ENCODE measurements at places on chromosomes 4 and X.

- DNase-seq, result no peak
These were observed 22.2 kb downstream of the CYBB start for GRCh38 chrX:37802028-37802427.

DNA sequence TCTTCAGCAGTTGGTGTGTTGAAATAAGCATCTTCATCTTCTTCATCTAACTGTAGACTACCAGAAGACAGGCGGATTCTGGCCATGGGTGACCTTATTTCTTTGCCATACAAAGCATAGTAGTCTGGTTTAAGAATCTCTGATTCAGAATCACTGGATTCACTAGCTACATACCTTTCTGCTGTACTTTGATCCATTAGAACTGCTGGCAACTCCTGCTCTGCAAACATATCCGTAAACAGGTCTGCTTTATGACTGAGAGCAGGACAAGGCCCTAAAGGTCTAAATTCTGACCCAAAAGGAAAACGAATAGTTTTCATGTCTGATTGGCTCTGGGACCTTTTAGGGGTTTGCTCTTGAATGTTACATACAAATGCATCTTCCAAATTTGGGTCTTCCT, 49.9 kb downstream of the FRMD7 start:
- DNase-seq, result no peak

DNA sequence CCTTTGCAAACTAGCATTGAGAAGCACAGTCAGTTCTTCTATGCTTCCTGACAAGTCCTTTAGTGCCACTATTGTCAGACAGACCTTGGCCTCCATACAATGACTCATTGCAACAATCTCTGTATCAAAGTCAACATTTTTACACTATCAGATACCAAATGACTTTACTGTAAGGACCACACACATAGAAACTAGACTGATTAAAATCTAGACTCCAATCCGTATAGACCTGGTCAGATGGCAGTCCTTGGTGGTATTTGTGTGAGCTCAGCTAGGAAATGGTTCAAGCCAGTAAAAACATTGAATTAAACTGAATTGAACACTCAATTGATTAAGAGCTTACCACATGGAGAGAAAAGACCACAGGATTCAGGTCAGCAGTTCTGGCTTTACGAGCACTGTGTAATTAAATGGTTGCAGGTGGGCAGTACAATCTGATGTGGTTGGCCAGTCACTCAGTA, 549.8 kb upstream of the LCORL start:
- no peak for DNase-seq

- no peak for DNase-seq
These were observed 56.4 kb downstream of the STARD8 start for GRCh38 chrX:68703846-68704245.

- DNase-seq, result no peak
These were observed 1456.6 kb downstream of the STIM2 start for GRCh38 chr4:28317221-28317620.

DNA sequence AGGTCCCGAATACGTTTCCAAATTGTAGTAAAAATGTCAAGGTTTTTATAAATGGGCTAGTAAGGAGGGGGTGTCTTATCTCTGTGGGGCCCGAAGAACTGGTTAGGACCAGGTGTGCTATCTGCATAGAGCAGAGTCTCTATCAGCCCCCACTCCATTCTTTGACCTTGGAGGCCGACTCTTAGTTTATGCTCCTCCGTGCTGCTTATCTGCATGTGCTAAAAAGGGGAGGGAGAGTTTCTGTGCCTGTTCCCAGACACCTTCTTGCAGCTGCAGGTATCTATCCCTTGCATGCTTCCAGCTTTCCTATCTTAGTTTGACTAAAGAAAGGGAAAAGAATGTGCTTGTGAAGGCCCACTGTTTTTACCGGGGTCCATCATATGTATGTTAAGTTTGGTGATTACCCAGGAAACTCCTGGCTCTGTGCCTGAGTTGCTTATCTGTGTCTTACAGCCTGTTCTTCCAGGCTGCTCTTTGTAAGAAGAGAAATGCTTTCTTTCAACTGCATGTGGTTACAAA, 28.6 kb upstream of the NAF1 start:
- no peak for DNase-seq

GRCh38 chr4:170589597-170590191, 499.9 kb upstream of the AADAT start:
- DNase-seq, result no peak

- DNase-seq, result no peak
These were observed 2.5 kb upstream of the BRWD3 start for GRCh38 chrX:80812176-80812575.

DNA sequence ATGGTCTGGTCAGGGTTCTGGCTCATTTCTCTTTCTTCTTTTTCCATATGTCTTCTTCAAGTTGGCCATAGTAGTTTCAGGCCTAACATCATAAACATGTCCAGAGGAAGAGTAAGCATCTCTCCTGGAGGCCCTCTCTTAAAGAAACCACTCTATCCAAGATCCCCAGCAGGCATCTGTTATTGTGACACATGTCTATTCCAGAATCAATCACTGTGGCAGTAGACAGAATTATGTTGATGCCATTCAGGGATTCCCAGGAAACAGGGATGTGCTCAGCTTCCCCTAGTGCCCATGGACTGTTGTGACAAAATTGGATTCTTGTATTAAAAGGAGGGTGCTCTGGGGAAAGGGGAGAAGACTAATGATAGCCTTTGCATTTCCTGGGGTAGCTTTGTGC, 224.0 kb downstream of the HNRNPD start:
- DNase-seq, result no peak

GRCh38 chr4:73600954-73601353, 19.3 kb downstream of the RASSF6 start:
- no peak for DNase-seq

GRCh38 chr4:55547466-55547770, 709 bp upstream of the CLOCK start:
- no peak for DNase-seq

- peak; percentile 1 for DNase-seq
These were observed 723 bp downstream of the WDFY3 start for GRCh38 chr4:84965553-84966381.

DNA sequence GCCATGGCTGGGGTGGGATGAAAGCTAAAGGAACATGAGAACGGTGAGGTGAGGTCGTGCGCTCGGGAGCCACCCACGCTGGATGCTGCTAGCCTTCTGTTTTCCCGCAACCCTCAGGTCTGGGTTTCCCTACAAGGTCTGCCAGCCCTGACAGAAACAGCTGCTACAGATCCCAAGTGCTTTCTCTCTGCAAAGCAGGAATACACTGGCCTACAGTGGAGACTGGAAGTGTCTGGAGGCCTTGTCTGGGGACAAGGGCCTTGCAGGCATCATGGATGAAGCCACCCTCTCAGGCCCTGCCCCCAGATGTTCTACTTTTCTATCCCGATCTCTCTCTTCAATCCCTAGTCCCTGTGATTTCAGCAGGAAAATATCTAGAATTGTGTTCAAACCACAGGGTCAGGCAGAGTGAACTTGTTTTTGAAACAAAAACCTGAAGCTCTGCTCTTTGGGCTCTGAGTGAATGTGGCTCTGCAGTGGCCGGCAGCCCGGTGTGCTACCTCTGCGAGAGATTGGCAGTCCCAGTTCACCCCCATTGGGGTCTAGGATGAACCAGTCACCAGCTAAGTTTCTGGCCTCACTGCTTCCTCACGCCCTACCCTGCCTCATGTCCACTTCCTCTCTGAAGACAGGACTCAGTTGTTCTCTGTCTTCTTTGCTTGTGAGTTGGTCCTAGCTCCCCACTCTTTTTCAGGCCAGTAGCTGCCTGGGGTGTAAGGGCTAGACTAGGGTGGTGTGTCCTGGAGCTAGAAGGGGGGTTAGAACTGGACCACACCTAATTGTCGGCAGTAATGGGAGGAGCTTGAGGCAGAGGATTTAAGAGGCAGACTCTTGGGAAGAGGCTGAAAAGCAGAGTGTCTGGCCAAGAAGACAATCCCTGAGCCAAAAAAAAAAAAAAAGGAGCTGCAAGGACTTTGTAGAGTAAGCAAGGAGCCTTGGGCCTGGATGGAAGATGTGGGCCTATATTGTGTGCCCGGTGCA, 89.6 kb downstream of the RTL5 start:
- no peak for DNase-seq

- no peak for DNase-seq
These were observed 48.7 kb upstream of the SLC7A11 start for GRCh38 chr4:138290805-138291204.

GRCh38 chr4:24482871-24483270, 101.5 kb downstream of the DHX15 start:
- DNase-seq, result no peak

DNA sequence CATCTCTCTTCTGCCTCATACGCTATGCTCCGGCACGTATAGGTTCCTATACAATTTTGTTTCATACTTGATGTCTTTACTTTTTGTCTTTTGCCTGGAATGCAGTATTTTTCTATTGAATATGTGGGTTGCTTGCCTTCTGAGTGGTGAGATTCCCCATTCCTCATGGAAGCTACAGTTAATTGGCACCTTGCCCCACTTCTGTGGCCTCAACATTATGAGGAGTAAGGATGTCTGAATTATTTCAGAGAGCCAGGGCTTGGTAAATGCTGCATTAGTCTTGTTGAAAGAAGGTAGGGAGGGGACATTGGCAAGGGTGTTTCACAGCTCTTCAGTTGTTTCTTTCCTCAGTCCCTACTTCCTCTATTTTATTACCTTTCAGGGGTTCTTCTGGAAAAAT, 23.0 kb downstream of the CDKL5 start:
- DNase-seq, result no peak

- DNase-seq, result no peak
These were observed 30.1 kb downstream of the WWC2 start for GRCh38 chr4:183129125-183129524.

- DNase-seq, result no peak
These were observed 192.4 kb upstream of the NEIL3 start for GRCh38 chr4:177117256-177117655.

GRCh38 chrX:41275661-41276609, 58.0 kb upstream of the DDX3X start:
- peak; percentile 61 for DNase-seq

DNA sequence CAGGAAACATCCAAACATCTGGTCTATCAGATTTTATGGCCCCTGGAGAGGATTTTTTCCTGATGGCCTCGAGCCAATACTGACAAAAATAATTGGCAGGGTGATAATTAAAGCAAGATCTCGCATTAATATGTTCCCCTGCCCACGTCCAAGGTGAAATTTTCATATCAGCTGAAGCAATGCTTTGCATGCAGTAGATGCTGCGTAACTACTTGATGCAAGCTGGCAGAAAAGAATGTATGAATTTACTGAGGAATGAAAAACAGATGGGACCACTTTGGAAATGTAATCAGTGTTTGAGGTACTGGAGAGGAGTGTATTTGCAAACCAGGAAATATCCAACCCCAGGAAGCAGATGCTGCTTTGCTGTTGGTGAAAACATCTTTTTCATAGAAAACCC, 36.8 kb upstream of the REST start:
- no peak for DNase-seq

Data from T-helper 2 cell (primary cell).